Vagina (tissue), 2 donors: ENCODE measurements at places on chromosomes 1 and 21.

DNA sequence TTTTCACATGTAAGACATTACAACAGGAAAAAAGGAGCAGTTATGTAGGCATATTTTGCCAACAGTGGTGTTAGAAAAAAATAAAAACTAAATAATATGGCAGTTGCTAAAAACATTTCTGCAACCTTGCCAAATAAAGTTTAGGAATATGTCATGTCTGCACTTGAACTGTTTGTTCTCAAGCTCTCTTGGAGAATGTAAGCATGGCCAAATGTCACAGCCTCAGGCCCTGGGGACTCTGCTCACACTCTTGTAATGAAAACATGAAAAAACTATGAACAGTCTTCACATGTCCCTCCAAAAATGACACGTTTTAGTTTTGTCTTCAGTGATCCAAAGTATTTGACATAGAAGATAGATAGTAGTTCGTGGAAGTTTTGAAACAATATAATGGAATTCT, 753.3 kb downstream of the LTN1 start:
- no peak for DNase-seq

DNA sequence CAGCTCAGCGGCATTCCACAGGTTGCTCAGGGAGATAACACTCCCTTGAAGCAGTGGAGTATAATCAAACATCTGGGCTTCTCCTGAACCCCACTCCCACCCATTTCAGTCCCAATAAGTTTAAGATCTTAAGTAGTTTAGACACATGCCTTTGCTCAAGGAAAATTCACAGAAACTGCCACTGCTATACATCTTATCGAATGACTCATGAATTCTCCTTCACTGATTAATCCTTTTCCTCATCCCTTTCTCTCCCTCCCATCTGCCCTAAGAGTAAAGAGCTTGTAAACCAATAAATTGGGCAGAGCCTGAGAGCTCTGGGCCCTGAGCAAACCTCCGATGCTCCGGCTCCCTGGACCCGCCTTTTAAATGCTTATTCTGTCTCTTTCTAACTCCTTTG, 10.2 kb downstream of the VN1R5 start:
- DNase-seq = no peak

- no peak for DNase-seq
Measured at GRCh38 chr21:42212266-42212665, 6.7 kb upstream of the ABCG1 start.

GRCh38 chr1:23980728-23981070, 572 bp upstream of the SRSF10 start:
- DNase-seq = peak; percentile 91

GRCh38 chr21:35502821-35503220, 453.7 kb upstream of the RUNX1 start:
- DNase-seq = no peak

GRCh38 chr1:30250338-30250983, 472.9 kb downstream of the MATN1 start:
- no peak for DNase-seq

DNA sequence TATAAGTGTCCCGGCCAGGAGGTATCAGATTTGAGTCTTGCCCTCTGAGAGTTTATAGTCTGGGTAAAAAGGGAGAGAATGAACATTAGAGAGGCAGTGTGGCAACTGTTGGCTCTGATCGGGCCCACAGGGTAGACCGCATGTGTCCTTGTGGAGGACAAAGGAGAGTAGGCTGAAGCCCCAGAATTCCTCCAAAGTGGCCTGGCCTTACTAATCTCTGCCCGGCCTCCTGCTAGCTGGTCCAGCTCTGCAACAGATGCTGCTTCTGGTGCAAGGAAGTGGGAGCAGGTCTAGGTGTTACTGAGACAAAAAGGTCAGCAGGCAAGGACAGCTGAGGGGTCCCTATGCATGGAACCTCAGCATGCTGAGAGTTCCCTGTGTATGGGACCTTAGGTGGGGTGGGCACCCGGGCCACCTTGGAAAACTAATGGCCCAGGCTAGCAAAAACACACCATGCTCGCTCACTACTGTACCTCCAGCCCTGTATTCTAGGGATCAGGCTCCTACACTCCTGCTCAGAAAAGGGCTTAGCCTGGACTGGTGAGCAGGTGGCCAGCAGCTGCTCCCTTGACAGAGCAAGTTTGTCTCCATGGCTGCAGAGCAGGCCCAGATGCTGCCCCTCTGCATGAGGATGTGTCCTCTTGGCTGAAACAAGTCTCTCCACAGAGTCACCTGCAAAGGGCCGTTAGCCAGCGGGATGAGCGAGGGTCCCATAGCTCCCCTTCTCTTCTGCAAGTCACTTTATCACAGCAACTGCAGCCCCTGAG, 30.3 kb upstream of the RGS16 start:
- DNase-seq = no peak

GRCh38 chr1:153072806-153073726, 1.7 kb upstream of the SPRR2B start:
- DNase-seq = no peak

GRCh38 chr21:35603494-35603893, 456.8 kb downstream of the SETD4 start:
- no peak for DNase-seq

DNA sequence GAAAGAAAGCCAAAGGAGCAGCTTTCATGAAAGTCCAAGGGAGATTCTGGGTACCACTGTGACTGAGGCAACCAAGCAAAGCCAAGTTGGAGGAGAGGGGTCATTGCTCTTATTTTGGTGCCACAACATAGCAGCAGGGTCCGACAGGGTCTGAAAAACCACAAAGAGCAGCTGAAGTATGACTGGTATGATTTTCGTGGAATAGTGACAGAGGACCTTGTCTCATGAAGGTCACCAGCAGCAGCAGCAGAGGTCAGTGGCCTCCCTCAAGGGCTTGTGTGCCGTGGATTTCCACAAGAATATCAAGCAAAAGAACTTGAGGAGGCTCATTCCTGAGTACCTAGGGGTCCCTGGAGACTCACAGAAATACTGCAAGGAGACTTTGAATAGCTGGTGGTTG, 160.9 kb upstream of the SYT6 start:
- no peak for DNase-seq

DNA sequence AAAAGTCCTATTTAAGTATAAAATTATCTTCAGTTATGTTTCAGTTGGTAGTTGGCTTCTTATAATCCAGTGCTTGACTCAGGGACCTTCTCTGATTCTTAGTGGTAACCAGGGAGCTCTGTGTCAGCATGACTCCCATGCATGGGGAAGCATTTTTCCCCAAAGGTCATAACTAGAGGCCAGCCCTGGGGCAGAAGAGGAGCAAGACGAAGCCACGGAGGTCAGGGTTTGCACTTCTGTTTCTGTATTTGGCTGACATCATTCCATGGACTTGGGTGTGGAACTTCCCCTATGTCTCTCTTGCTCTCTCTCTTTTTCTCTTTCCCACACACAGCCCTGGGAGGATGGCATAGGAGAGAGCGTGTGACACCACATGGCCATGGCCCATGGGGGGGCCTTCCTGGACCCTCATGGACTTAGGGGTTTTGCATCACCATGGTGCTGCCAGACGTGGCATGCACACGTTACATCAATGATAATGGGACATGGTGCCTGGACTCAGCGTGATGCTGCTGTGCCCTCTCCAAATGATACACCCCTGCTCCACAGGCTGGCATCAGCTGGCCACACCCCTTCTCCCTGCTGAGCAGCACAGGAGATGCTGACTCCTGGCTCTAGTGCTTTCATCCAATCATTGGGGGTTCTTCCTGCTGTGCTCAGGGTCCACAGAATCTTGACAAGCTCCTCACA, 260.5 kb downstream of the KCNJ6 start:
- no peak for DNase-seq
